Prostate gland (tissue), 2 donors: ENCODE measurements at places on chromosomes 6 and 20. TPM values are rescaled to one million over a fixed set of nuclear protein-coding genes. Genes with fewer than 3 reads are reported as not detected.

The OXT gene
- total RNA-seq: 9.8 TPM

The TXLNB gene
- total RNA-seq: 0.32 TPM

- H3K36me3 ChIP-seq: no peaks in the 10 kb centered on the region
- H3K4me3 ChIP-seq: no peak overlapping the region
- H3K27ac ChIP-seq: no peak overlapping the region
- DNase-seq: no peak
These were observed 152.2 kb downstream of the SYCP2 start for GRCh38 chr20:59781226-59781625.

DNA sequence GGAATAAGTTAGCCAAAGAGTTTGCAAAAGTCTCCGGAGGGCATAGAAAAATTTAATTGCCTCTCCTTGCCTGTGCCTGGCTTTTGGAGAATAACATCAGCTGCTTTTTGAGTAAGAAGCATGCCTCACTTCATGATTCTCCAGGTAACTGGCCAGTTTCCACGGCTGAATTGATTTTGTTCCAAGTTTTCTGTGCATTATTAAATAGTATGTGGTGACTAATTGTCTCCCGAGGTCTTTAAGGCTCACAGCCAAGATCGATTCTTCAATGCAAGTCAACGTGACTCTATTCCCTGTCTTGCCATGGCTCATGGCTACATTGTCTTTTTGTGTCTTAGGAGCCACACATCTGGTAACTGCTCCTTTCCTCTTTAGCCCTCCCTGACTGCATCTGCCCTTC, 54.2 kb downstream of the CNR1 start:
- H3K4me3 ChIP-seq: no peak overlapping the region
- H3K27ac ChIP-seq: no peak overlapping the region
- H3K4me1 ChIP-seq: no peaks in the 10 kb centered on the region
- no peaks in the 10 kb centered on the region for H3K36me3 ChIP-seq
- no peaks in the 10 kb centered on the region for H3K27me3 ChIP-seq
- DNase-seq: no peak

GRCh38 chr6:958488-958887, 265.5 kb upstream of the EXOC2 start:
- no peaks in the 10 kb centered on the region for H3K4me1 ChIP-seq
- no peaks in the 10 kb centered on the region for H3K36me3 ChIP-seq
- no peak for DNase-seq
- H3K27ac ChIP-seq: no peak overlapping the region
- H3K27me3 ChIP-seq: no peaks in the 10 kb centered on the region
